ENCODE measurements at places on chromosomes 7 and 10.

GRCh38 chr10:62082729-62083411 is 181.4 kb downstream of the ARID5B start:
- H3K27ac ChIP-seq: peak overlapping the region; percentile 88
- no peaks in the 10 kb centered on the region for H3K36me3 ChIP-seq
- no peaks in the 10 kb centered on the region for H3K27me3 ChIP-seq
- DNase-seq: no peak
- no peak overlapping the region for H3K4me3 ChIP-seq

- DNase-seq: no peak
- no peak overlapping the region for H3K4me3 ChIP-seq
- no peaks in the 10 kb centered on the region for H3K36me3 ChIP-seq
- no peak overlapping the region for H3K27ac ChIP-seq
- H3K4me1 ChIP-seq: no peaks in the 10 kb centered on the region
These were observed 106.8 kb downstream of the PPP1R3C start for GRCh38 chr10:91525896-91526712.

DNA sequence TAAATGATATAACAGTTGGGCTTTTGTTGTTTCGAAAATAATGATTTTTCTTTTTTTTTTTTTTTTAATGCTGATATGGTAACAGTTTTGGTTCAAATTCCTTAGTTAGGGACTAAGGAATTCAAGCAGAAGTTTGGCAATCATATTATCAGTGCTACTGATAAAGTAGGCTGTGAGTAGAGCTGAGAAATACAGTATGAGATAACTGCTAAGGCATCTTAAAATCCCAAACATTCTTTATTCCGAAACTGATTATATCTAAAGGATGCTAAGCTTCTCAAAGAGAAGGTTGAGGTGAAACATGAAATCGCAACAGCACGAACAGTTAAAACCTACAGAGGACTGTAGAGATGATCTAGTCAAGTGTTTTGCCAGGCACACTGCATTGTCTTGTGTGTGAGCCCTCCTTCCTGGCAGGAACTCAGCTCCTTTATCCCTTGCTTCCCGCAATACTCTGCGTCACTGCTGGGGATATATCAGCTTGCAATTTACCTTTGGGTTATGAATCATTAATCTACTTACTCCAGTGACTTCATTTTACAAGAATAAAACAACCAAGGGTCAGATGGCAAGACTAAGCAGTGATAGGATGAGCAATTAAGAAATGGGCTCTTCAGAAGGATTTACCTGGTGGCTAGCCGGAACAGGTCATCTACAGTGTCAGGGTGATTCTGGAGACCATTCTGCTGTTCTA is 36.7 kb downstream of the IRF5 start:
- no peak overlapping the region for H3K4me3 ChIP-seq
- H3K36me3 ChIP-seq: peaks cover 5% of the 10 kb centered on the region
- DNase-seq: no peak
- H3K27ac ChIP-seq: no peak overlapping the region

- H3K4me3 ChIP-seq: no peak overlapping the region
- no peak for DNase-seq
- no peak overlapping the region for H3K27ac ChIP-seq
- H3K36me3 ChIP-seq: no peaks in the 10 kb centered on the region
These were observed 96.8 kb downstream of the ZMYND11 start for GRCh38 chr10:232061-232460.

GRCh38 chr7:52695973-52696595 is 339.3 kb upstream of the POM121L12 start:
- no peaks in the 10 kb centered on the region for H3K4me1 ChIP-seq
- no peaks in the 10 kb centered on the region for H3K27me3 ChIP-seq
- no peak overlapping the region for H3K27ac ChIP-seq

DNA sequence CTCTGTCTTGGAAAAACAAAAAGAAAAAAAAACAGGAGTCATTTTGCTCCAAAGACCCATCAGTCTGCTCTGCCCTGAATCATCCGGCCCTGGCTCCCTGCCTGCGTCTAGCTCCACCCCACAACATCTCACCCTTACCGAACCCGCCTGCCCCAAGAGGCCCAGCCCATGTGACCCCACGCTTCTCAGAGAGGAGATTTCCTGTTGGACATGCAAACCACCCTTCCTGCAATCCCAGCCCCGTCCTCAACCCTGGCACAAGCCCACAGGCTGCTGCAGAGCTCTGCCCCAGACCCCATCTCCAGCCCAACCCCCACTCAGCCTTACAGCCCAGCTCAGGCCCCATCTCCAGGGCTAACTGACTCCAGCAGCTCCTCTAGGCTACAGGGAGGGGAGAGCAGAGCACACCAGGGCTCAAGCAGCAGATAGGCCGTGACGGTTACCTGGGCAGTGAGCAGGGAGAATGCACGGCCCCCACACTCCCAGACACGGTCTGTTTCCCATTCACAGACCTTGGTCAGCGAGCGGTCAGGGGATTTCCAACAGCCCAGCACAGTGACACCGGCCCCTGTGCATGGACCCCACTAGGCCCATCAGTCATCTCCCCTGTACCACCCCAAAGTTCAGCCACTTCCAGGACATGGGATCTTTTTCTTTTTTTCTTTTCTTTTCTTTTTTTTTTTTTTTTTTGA is 69.9 kb upstream of the GTF2I start:
- H3K4me3 ChIP-seq: no peak overlapping the region
- no peaks in the 10 kb centered on the region for H3K27me3 ChIP-seq
- no peaks in the 10 kb centered on the region for H3K36me3 ChIP-seq

- H3K36me3 ChIP-seq: no peaks in the 10 kb centered on the region
- DNase-seq: no peak
- H3K4me3 ChIP-seq: no peak overlapping the region
- H3K27me3 ChIP-seq: no peaks in the 10 kb centered on the region
- H3K27ac ChIP-seq: no peak overlapping the region
- no peaks in the 10 kb centered on the region for H3K4me1 ChIP-seq
These were observed 65.3 kb downstream of the VTI1A start for GRCh38 chr10:112512294-112512693.

DNA sequence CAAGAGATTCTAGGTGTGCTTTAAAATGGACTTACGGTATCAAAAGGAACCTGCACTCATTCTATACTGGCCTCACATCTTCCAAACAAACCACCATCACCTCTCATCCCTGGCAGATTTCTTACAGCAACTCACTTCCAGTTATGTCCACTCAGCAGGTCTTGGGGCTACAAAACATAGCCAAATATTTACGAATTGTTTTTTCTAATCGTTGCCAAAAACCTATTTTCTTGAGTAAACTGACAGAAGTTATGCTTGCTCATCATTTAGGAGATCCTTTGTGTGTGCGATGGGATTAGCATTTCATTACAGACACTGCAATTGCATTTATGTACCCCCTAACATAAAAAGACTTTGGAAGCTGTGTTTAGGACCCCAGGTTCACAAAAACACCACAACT is 2.7 kb downstream of the KCNMA1 start:
- H3K4me1 ChIP-seq: peaks cover 2% of the 10 kb centered on the region
- peak overlapping the region; percentile 62 for H3K4me3 ChIP-seq
- H3K27me3 ChIP-seq: peaks cover 2% of the 10 kb centered on the region
- no peak for DNase-seq

DNA sequence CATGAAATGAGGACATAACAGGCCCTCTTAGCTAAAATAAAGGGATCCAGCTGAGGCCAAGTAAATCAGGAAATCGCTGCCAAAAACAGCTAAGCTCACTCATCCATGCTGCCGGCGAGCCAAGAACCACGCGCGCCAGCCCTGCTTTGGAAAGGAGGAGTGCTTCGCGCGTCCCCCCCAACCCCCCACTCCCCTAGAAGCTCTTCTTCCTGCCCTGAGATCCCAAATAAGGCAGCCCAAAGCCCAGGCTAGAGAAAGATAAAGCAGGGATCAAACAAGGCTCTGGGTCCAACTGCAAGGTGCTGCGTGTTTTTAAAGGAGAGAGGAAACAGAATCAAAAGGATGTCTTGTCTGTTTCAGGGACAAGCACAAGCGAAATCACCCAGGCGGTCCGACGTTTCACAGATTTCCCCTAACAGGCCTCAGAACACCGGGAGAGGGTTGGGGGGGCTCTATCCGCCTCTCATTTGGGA is 168.3 kb upstream of the AUTS2 start:
- H3K27ac ChIP-seq: peak overlapping the region; percentile 9
- no peak overlapping the region for H3K4me3 ChIP-seq
- no peaks in the 10 kb centered on the region for H3K36me3 ChIP-seq
- no peak for DNase-seq

DNA sequence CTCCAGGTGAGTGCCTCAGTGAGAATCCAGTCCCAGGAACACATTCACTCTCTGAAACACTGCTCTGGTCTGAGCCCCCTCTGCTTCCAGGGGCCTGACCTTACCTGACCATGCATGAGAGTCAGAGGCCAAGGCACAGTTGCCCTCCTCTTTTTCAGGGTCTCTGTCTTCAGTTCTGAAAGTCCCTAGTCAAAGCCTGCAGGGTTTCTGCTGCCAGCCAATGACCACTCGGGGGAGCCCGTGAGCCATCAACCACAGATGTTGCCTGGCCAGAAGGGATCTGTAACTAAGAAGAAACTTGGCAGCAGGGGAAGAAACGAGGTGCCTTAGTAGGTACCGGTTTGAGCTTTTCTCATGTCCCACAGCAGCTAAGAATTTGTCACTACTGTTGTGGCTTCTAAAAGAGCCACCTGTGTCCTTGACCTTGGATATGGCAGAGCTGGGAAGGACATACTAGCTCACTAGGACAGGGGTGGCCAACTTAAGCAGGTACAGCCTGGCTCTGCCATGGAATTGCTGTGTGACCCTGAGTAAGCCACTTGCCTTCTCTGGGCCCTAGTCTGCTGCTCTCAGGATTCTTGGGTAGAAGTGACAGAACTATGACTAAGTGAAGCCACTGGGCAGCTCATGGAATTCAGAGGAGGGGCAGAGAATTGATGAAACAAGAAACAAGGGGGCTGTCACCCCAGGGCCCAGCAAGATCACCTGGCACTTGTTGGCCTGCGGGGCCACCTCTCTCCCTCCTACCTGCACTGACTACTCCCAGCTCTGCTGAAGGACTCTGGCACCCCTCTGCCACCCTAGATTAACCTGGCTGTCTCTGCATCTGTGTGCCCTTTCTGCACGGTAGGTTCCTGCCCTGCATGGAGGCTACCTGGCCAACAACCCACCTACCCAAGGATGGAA is 83.8 kb upstream of the GPR26 start:
- DNase-seq: peak; percentile 63
- H3K36me3 ChIP-seq: no peaks in the 10 kb centered on the region
- H3K4me1 ChIP-seq: no peaks in the 10 kb centered on the region
- no peaks in the 10 kb centered on the region for H3K27me3 ChIP-seq
- no peak overlapping the region for H3K4me3 ChIP-seq

DNA sequence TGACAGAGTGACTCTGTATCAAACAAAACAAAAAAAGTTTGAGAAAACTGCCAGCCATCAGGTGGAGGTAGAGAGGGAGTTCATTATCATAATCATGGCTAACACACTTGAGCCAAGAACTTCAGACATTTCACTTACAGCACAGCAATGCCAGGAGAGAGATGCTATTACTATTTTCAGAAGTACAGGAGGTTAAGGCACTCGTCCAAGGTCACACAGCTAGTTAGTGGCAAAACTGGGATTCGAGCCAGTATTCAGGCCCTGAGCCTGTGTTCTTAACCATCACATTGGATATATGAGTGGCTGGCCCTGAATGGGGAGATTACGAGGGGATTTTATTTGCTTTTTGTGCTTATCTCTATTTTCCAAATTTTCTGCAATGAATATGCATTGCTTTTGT is 24.8 kb upstream of the UNC5B start:
- no peak overlapping the region for H3K27ac ChIP-seq
- H3K4me1 ChIP-seq: no peaks in the 10 kb centered on the region
- no peak for DNase-seq
- no peaks in the 10 kb centered on the region for H3K27me3 ChIP-seq

Data from breast epithelium (tissue), 4 donors.